ENCODE measurements at places on chromosomes 16 and 17.
A peak's percentile ranks its signal among the peaks of the same experiment; 100 is the strongest.

DNA sequence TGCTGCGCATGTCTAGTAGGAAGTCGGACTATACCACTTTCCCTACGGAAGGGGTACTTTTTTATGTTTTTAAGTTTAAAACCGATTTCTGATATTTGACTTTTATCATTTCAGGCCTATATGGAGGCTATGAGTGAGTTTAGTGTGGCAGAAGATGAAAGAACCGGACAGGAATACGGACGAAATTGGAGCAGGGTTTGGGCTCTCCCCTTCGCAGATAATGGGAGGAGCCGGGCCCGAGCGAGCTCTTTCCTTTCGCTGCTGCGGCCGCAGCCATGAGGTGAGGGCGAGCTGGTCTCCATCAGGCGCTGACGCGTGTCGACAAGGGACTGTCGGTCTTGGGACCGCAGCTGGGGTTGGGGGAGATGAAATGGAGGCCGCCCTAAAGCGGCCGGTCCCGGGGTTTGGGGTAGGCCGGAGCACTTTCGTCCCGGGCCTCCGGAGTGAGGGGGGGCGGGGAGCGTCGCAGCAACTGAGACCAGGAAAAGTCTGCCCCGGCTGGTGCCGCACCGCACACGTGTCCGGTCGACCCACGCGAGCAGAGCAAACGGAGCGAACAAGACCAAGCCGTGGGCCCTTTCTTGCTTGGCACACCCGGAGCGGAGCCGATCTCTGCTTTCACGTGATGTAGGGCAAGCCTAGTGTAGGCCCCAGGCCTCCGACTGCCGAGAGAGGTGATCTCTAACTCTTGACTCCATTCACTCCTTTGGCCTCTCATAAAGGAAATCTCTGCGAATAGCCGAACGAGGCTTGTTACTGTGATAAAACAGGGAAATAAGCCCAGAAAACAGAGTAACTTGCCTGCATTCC, at the start of gene RPL19:
TSS of gene RPL19 (plus strand) at position 214 of the 810 bp plus-strand sequence. CDS start at position 276, 62 bp downstream.
- DNase-seq: no peak

DNA sequence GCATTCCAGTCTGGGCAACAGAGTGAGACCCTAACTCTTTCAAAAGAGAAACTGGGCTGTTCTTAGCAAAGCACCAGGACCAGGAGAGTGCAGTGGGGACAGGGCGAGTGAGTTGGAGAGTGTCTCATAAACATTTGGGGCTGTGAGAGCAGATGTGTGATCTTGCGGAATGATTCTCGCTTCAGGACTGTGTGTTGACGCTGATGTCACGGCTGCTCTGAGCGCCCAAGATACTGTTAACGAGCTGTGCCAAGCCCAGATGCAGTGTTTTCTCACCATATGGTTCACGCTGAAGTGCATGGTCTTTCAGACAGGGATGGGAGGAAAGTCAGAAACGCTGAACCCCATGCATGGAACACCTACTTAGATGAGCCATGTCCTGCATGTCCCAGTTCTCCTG, 438.2 kb downstream of the HS3ST4 start:
- DNase-seq: no peak

DNA sequence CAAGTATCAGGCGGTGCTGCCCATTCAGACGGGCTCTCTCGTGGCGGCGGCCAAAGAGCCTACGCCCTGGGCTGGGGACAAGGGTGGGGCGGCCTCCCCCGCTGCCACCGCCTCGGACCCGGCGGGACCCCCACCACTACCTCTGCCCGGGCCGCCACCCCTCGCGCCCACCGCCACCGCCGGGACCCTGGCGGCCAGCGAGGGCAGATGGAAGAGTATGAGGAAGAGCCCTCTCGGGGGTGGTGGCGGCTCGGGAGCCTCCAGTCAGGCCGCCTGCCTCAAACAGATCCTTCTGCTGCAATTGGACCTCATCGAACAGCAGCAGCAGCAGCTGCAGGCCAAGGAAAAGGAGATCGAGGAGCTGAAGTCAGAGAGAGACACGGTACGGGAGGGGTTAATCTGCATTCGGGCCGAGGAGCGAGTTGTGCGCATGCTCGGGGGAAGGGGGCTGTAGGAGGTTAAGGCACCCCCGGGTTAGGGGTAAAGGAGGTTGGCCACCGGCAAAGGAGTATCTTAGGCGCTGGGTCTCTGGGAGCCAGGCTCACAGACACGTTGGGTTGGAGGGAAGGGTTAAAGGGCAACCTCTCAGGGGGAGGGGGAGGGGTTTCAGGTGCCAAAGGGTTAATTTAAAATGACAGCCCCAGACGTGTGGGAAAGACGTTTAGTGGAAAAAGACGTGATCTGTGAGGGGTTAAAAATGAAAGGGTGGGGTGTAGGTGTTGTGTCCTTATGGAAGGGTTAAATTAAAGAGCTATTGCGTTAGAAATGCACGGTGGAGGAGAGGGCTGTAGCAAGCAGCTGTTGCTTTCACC, 1.4 kb downstream of the MSL1 start:
- peak; percentile 45 for DNase-seq

DNA sequence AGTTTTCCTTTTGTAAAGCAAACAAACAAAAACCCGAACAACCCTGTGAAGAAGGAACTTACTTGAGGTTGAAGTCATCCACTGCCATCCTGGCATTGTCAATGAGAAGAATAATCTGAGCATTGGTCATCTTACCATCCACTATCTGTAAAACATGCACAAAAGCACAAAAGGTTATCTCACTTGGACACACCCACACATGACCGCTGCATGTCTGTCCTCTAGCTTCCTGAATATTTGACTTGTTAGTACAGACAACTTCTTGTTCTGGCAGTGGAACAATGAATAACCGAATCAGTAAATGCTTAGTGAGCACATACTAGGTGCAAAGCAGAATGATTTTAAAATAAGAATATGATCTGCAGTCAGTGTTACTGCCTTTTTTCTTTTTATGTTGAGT, 6.1 kb downstream of the KRT23 start:
- DNase-seq: no peak

DNA sequence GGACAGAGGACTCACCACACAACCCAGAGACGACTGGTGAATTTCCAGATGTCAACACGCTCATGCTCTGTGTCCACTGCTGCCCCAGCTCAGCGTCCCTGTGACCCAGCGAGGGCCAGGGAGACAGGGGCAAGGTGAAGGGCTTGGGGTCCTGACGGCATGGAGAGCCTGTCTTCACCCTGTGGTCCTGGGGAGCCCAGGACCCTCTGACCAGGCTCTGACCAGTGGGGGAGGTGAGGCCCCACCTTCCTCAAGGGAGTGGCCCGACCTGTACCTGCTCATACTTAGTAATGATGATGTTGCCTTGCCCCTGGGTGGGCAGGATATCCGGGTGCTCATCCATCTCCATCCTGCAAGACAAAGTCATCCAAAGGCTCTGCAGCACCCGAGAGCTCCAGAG, 39.8 kb downstream of the TNFRSF13B start:
- DNase-seq: no peak

- no peak for DNase-seq
These were observed 68.5 kb downstream of the BRIP1 start for GRCh38 chr17:61794792-61795191.

DNA sequence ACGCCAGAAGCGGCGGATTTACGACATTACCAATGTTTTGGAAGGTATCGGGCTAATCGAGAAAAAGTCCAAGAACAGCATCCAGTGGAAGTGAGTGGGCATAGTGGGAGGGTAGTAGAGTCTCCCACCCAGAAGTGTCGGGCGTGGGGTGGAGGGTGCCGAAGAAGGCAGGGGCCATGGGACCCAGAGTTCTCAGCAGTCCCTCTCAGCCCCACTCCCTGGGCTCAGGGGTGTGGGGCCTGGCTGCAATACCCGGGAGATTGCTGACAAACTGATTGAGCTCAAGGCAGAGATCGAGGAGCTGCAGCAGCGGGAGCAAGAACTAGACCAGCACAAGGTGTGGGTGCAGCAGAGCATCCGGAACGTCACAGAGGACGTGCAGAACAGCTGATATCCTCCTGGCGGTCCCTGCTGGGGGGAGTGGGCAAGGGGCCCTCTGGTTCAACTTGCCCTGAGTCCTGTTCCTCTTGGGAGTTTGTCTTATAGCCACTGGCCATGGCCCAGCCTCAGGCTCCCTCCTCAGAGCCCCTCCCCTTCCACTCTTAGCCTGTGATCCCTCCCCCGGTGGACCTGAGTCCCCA, 916 bp downstream of the E2F4 start:
- no peak for DNase-seq

DNA sequence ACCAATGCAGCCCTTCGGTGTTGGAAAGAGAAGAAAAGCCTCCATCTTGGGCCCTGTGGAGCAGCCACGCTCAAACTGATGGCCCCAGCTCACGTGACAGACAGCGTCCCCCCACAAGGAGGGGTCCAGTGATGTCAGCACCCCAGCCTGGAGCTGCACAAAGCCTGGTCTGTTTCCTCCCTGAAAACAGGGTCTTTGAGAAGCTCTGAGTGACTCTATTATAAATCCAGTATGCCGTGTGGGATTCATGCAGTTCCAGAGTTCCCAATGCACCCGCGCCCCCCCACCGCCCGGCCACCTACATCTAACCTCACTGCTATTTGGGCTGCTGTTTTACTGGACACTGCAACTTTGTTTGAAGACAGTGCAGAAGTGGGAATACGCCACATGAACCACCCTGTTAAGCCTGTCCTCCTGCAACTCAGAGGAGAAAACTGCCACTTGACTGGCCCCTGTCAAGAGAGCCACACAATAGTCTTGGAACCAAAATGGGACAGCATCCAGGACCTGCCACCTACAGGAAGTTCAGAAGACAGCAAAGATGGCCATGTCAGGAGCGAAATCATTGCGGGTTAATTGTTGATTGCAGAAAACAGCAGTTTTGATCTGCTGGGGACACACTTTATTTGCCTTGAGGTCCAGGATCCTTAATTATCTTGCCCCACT, 33.1 kb downstream of the PMP22 start:
- DNase-seq: no peak

GRCh38 chr17:5249615-5250014, 15.0 kb upstream of the SCIMP start:
- DNase-seq: peak; percentile 75
